Activated CD8-positive, alpha-beta memory T cell treated with anti-CD3 and anti-CD28 coated beads for 1 hour (primary cell): ENCODE measurements at places on chromosomes 11 and 22.

- no peak for DNase-seq
Measured at GRCh38 chr11:47317064-47317828, 35.3 kb downstream of the MYBPC3 start.

DNA sequence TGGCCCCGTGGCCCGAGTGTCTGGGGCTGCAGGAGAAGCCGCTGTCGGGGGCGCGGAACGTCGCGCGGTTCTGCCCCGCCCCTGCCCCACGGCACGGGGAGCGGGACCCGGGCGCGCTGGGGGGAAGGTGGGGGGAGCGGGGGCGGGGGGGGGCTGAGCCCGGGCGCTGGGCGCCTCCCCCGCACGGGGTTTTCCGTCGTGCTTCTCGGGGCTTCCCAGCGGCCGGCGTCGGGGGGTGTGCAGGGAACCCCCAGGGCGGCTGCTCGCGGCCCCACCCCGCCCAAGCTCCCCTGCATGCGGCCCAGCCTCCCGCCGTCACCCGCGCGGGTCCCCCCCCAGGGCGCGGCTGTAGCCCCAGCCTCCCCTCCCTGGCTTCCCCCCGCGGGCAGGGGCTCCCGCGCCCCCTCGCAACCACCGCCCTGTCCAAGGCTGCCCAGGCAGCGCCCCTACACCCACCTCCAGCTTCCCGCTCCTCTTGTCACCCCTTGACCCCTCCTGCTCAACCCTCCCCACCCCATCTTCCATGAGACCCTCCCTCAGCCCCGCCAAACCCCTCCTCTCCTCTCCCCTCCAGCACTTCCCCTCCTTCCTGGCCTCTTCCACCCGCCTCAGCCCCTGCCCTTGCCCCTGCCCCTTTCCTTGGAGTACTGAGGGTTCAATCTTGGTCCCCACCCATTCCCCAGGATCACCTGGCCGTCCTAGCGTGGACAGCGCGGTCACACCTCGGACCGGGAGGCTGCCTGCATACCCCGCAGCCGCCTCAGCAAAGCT lies 1.7 kb downstream of the IL17REL start:
- DNase-seq: no peak

DNA sequence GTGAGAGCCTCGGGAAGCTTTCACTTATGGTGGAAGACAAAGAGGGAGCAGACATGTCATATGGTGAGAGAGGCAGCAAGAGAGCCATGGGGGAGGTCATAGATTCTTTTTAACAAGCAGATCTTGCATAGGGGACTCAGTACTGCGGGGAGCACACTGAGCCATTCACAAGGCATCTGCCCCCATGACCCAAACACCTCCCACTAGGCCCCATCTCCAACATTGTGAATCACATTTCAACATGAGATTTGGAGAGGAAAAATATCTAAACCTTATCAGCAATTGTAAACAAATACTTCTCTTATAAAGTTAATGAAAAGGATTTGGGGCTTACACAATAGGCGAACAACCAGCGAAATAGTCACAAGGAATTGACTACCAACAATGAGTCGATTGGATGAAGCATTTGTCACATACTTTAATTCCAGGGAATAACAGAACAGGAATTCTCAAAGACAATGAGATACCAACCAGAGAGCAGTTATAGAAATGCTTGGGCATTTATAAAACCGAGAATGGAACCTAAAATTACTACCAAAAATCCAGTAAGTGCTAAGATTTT lies 7.3 kb downstream of the DDI1 start:
- DNase-seq: no peak

- no peak for DNase-seq
Measured at GRCh38 chr11:119918347-119918746, 189.3 kb upstream of the NECTIN1 start.

GRCh38 chr11:12106501-12106900 lies 3.9 kb upstream of the MICAL2 start:
- DNase-seq: no peak

GRCh38 chr11:40099426-40100161 lies 1359.9 kb downstream of the LRRC4C start:
- no peak for DNase-seq

GRCh38 chr11:8717876-8718753 lies 35.5 kb downstream of the RPL27A start:
- DNase-seq: no peak

- no peak for DNase-seq
Measured at GRCh38 chr22:36406721-36407120, 19.0 kb upstream of the MYH9 start.

- no peak for DNase-seq
Measured at GRCh38 chr11:64379160-64379559, 20.2 kb downstream of the RPS6KA4 start.

GRCh38 chr11:47005441-47005840 lies 68.9 kb downstream of the CSTPP1 start:
- no peak for DNase-seq
